ENCODE measurements at places on chromosomes 2 and 18.

GRCh38 chr18:34221971-34222306 lies 2.8 kb downstream of the NOL4 start:
- DNase-seq: no peak

- DNase-seq: no peak
Measured at GRCh38 chr2:19649142-19649541, 252.6 kb downstream of the TTC32 start.

DNA sequence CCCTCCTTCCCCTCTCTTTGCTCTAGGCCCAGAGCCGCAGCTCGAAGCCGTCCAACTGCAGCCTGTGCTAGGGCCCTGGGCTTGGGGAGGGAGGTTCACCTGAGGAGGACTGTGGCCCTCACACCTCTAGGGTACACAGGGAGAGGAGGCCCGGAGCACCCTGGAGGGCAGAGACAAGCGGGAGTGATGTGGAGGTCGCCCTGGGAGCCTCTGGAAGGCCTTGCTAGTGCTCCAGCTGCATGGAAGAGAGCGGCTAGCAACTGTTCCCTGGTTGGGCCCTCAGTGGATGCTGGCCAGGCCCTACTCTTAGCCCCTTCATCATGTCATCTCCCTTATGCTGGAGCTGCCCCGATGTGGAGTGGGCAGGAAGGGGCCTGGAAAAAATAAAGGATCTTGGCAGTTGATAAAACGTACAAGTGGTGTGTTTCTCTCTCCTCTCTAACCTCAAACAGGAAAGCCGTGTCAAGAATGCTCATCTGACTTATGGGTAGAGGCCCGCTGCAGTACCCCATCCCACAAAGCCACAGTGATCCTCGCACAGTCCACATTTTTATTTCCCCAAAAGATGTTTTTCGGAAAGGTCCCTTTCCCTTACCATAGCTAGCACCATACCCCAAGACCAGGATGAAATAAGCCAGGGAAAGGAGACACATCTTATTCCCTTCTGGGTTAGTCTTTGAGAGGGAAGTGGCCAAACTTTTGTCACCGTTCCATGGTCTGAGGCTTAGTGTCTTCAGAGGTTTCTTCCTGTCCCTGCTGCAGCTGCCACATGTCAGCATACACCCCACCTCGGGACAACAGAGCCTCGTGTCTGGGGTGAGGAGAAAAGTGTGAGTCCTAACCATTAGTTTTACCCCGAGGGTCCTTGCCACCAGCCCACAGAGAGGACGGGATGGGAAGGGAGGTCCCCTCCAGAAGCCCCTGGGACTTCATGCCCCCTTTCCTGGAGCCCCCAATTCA lies 2.9 kb downstream of the ZFAND2B start:
- peak; percentile 58 for DNase-seq

GRCh38 chr2:20447437-20448245 lies 767 bp downstream of the RHOB start:
- DNase-seq: peak; percentile 71

DNA sequence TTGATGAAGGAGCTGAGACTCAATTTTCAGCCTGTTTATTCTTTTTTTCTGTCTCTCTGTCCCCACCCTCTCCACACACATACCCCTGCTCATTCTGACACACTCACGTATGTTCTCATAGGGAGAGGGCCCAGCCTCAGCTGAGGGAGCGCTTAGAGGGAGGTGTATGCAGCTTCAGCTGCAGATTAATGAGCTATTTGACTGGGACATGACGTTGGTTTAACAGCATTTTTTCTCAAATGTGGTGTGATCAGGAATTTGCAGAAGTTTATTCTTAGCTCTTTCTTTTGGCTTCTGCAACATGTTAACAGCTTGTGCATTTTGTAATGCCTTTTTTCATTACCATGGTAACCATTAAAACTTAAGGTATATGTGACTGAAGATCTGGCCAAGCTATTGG lies 1547.1 kb upstream of the PIK3C3 start:
- DNase-seq: no peak

GRCh38 chr2:125364192-125364983 lies 1291.6 kb upstream of the GYPC start:
- no peak for DNase-seq

- no peak for DNase-seq
Measured at GRCh38 chr2:68344031-68344430, 21.1 kb upstream of the PLEK start.

DNA sequence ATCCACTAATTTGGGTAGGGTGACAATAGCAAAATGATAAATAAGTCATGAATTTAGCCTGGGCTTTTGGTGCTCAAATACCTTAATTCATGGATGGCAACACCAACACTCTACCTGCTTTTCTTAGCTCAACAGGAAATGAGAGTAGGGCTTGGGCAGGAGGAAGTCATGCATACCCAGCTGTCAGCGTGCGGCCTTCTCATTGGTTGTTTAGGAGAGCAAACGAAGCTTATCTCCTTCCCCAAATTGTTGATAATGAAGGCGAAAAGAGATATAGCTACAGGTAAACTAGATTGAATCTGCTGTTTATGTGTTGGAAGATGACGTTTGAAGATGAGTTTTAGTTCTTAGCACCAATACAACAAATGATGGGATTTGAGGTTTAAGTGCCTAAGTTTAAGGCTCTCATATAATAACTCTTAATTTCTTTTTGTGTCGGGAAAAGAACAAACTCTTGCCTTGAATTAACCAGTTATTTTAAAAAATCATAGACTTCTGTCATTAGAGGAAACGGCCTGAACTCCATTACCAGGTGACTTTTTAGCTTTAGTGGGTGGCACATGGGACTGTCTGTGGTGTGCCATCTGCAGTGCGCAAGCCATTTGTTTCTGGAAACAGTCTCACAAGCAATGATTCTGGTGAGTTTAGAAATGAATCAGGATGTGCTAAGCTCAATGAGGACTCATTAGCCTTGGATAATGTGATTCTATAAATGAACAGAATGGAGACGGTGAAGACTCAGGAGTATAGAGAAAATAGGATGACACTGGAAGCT lies 19.8 kb downstream of the MAP4K4 start:
- DNase-seq: peak; percentile 81

DNA sequence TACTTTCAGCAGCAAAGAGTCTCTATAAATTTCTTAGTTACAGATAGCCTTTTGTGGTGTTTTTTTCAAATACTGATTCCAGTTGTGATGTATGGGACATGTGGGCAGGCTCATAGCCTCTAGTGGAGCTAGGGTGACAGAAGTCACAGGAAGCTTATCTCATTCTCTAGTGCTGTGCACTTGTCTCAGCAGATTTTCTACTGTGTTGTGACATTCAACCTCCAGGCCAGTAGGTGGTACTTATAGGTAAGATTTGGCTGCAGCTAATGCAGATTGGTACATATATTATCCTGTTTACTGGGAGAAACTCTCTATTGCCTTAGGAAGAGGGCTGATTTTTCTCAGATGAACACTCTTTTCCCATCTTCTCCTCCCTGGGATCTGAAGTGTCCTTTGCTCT lies 176.2 kb downstream of the CALCRL start:
- DNase-seq: no peak

DNA sequence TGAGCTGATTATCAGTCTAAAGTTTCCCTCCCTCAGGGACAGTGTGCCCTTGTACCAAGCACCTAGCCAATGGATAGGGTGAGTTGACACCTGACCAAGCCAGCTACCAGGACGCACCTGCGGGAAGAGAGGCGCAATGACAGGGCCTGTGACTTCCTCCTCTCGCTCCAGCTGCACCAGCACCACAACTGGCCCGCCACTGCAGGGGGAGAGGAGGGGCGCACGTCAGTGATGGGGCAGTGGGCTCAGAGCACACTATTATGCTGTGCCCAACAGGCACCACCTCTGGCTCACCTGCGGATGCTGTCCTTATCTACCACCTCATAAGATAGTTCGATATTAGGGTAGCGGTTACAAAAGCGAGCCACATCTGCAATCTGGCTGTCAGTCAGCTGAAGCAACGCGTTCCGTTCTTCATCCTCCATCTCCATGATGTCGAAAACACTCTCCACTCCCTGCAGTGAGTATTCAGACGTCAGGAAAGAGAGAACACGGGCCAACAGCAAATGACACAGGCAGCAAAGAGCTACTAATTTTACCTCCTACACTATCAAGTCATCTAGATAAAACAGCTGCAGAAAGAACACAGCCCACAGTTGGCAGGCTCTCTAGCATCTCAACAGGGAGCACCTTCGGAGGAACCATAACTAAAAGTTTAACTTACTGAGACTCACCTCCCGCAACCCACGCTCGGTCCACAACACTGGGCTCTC lies 10.9 kb downstream of the CIAO1 start:
- DNase-seq: no peak

DNA sequence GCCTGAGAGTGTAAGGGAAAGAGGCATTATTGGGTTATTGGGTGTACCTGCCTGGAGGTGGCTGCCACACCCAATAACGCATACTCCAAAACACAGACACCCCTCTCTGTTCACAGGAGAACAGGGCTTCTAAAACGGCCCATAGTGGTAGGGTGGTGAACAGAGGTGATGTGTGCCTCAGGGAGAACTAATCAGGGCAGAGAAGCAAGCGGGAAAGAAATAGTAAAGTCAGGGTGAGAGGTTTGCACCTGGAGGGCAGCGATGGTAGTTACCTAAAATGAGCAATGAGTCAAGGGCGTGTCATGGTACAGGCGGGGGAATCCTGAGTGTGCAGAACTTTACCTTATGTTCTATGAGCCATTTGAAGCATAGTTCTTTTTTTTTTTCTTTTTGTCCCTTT lies 21.6 kb upstream of the VPS4B start:
- no peak for DNase-seq

DNA sequence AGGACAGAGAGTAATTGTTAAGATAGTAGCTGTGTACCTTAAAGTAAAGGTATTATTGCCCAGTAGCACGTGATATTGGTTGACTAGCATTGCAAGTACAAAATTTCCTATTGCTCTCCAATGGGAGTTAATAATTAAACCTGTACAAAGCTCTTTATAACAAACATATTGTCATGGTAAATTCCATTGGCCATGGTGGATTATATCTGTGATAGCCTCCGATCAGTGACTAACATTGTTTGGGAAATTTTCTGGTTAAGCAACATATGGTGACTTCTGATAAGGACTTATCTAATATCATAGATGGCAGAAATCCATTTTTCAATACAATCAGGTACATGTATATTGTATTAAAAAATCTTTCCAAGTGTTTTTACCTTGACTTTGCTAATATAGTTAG lies 360.8 kb downstream of the DCC start:
- no peak for DNase-seq

- DNase-seq: no peak
Measured at GRCh38 chr2:17555150-17555549, 14.7 kb downstream of the VSNL1 start.

- no peak for DNase-seq
Measured at GRCh38 chr2:23905155-23905554, 21.8 kb downstream of the ATAD2B start.

GRCh38 chr2:26605195-26605998 lies 35.8 kb downstream of the CIB4 start:
- DNase-seq: peak; percentile 81

GRCh38 chr18:24273596-24273995 lies 124.0 kb downstream of the OSBPL1A start:
- DNase-seq: no peak

GRCh38 chr2:97731274-97732020 lies 18.1 kb downstream of the ZAP70 start:
- no peak for DNase-seq

DNA sequence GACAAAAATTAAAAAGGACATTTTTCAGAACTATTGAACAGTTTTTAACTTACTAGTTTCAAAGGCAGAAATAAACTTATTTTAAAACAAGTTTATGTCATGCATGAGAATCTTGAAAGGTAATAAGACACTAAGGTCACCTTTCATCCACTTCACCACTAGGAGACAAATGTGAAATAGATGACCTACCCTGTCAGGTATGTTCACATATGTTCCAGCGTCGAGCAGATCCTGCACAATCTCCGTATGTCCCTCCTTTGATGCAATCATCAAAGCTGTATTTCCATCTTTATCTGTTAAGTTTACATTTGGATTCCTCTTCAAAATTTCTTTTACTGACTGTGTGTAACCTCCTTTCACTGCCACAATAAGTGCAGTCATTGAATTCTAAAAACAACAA lies 34.7 kb downstream of the KIDINS220 start:
- no peak for DNase-seq

- DNase-seq: no peak
Measured at GRCh38 chr2:225104971-225105370, 62.7 kb upstream of the DOCK10 start.

DNA sequence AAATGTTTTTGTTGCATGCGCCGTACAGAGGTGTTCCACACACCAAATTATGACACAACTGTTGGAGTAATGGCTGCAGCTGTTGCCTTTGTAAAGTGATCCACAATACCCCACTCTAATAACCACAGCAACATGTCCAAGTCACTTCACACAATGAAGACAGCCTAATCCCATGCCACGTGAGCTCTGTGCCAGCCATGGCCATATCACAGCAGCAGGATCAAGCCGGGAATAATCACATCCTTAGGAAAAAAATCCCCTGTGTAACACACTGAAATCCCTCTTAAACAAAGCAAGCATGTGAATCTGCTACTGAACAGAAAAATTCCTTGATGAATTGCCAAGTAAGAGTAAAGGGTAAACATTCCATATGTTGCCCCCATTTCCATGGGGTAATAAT lies 179.5 kb upstream of the PARD3B start:
- DNase-seq: no peak

- DNase-seq: no peak
Measured at GRCh38 chr2:24730481-24730880, 62.7 kb downstream of the PTRHD1 start.

DNA sequence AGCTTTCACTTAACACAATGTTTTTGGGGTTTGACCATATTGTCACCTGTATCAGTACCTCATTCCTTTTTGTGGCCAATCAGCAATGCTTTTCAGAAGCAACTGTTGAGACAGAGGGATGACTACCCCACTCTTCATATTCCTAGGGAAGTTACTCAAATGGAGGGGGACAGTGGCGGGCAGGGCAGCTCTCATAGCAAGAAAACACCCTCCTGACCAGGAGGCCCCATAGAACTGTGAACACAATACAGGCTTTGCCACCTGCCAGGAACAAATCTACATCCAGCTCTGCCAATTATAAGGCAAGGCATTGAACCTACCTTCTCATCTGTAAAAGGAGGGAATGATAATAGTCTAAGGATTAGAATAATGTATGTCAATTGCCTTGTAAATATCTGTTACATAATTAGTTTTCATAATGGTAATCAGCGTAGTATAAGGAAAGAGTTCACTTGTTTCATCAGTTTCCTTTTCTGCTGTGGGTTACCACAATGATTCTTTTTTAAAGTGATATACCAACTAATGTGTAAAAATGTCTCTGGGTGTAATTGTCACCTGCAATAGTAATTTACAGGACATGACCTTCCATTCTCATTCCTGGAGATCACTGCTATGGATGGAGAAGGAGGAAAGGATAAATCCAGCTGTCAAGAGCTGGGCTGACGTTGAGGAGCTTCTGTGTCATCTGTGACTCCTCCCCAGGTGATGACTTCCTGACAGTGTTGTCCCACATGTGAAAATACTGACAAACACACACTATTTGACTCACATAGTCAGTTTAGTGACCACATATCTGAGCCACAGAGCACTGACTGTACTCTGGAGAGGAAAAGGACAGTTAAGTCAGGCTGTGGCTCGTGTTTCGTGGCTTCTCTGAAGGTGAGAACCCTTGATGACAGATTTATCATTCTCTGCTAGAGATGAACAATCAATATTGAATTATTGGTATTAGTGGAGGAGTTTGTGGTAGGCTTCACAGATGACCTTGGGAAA lies 13.5 kb downstream of the ALPK2 start:
- DNase-seq: peak; percentile 89

GRCh38 chr2:163692611-163693482 lies 43.0 kb downstream of the FIGN start:
- no peak for DNase-seq
